ENCODE measurements at places on chromosomes 4 and X. TPM values are rescaled to one million over a fixed set of nuclear protein-coding genes. Genes with fewer than 3 reads are reported as not detected.

- peak; percentile 85 for DNase-seq
Measured at GRCh38 chrX:41009850-41010846, 75.1 kb upstream of the USP9X start.

GRCh38 chrX:109624641-109625616 lies at the start of gene KCNE5:
Gene KCNE5, minus strand, starts transcription at chrX:109625172. Its CDS starts 152 bp downstream, at chrX:109625020.
- DNase-seq = peak; percentile 45

SOWAHB gene
- not detected for total RNA-seq

DNA sequence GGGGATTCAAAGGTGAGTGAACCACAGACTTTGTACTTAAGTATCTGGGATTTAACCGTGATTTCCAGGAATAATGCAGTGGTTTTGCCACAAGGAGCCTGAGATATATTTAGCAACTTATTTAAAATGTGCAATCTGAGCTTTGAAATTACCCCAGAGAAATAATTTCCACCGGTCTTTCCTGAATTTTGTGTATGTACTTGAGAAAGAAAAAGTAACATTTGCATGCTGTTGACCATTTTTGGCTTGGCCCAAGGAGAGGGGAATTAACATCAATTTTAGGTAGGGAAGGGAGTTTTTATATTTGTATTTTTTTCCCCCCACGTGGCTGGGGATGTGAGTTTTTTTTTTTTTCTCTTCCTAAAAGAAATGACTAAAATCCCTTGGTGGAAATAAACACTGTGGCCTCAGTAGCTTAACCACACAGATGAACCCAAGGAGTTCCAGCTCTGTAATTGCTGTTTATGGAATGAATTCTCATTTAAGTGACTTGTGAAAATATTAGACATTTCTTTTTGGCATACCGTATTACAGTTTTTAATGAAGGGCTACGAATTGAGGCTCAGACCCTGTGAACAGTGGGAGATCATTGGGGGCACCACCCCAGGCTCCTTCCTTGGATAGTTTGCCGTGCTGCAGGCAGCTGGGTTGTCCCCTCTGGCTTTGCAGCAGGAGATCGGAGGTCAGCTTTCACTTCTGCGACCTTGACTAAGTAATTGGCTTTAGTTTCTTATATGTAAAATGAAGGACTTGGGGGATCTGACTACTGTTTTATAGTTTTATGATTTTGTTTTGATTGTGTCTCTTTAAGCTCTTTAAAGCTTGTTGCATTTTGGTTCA lies 116.1 kb downstream of the ARHGAP10 start:
- DNase-seq = no peak

DNA sequence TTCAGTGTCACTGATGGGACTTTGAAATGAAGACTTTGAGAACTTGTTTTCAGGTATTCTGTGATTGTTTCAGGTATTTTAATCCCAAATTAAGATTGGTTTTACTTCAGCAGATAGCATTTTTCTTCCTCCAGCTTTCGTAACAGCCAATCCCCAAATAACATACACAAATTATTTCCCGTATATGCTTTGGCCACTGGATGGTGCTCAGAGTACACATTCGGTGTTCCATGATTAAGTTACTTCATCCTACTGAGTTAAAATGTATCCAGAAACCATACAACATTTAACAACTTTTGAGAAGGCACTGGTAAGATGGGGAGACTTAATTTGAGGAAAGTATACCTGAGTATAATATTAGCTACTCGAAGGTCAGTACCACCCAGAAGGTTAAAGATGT lies 233.4 kb upstream of the FAM47A start:
- no peak for DNase-seq

- no peak for DNase-seq
Measured at GRCh38 chr4:99629962-99630554, 27.6 kb downstream of the C4orf54 start.

DNA sequence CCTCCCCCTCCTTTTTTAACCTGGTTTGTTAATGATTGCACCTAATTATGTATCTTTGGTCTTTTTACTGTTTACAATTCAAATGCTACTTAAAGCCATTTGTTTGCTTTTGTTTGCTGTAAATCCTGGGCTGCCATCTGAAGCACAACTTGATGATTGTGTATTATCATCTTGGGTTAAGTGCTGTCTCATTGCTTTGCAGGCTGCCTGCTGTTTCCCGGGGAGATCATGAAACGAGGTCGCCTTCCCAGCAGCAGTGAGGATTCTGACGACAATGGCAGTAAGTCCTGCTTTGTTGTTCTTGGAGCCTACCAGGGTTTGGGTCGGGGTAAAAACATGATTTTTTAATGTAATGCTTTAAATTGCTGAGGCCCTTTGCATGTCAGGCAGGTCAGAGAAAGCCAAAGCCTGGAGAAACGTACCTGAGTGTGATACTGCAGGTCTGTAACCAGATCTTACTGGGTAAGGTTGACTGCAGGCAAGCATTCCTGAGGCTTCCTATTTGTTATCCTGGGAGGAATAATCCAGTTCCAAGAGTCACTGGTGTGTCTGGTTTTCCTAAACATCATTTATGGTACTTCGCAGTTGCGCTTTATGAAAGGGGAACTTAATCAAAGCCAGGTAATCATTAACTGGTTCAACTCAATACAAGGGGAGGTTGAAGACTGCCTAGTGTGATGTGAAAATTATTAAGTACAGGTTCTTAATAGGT lies 22.2 kb downstream of the JADE1 start:
- DNase-seq = no peak

DNA sequence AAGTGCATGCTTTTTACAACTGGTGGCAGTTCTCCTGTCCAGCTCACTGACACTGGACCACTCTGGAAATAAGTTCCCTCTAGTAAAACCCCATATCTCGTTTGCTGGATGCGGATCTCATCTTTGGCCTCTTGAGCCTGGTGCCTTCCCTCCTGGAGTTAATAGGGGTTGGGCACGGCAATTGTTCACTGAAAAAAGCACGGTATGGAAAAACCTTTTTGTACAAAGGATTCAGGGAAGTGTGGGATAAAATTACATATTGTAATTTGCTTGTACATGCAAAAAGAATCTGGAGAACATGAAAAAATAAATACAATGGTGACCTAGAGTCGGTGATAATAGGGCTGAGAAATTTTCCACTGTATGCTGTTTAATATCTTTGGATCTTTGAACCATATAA lies 30.6 kb downstream of the TBC1D9 start:
- DNase-seq = no peak

GRCh38 chr4:153393397-153393796 lies 48.9 kb downstream of the MND1 start:
- peak; percentile 22 for DNase-seq

DNA sequence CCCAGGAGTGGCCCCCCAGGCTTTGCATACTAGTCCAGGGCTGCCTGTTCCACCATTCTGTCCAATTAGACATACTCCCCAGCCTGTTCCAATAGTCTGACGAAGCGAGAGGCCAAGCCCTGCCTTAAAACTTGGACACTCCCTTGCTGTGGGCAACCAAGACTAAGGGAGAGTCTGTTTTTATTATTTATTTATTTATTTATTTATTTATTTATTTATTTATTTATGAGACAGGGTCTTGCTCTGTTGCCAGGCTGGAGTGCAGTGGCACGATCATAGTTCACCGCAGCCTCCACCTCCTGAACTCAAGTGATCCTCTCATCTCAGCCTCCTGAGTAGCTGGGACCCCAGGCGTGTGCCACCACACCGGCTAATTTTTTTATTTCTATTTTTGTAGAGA lies 6.6 kb downstream of the KIT start:
- no peak for DNase-seq

- DNase-seq = no peak
Measured at GRCh38 chr4:148182230-148182911, 259.8 kb downstream of the NR3C2 start.

PNMA6A gene
- 2.0 TPM for total RNA-seq

SAGE1 gene
- not detected for total RNA-seq

DNA sequence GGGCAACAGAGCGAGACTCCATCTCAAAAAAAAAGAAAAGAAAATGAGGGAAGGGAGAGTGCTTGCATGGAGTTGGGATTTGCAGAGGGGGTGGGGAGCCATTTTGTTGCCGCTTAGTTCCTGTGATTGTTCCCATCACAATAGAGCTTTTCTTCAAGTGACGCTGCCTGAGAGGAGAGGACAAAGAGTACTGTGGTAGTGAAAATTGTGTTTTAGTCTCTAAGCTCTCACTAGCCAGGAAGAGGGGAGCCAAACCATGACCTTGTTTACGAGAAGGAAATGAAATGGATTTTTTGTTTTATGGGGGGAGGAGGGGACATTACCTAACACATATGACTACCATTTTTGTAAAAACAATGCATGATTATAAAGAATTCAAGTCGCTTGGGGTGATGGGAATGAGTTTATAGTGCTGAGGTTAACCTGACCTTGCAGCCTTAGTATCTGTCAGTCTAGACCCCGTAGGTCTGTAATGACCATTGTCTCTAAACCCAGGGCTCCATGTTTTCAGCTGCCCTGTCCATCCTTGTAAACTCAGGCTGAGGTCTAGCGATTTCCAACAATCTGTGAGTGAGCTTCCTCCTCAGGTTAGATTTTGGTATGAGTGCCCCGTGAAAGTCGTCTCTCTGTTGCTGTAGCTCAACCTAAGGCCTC lies 18.8 kb downstream of the SRD5A3 start:
- no peak for DNase-seq

GRCh38 chr4:147740176-147740575 lies 8.3 kb downstream of the ARHGAP10 start:
- no peak for DNase-seq

PDGFRA gene
- 71.8 TPM for total RNA-seq

DNA sequence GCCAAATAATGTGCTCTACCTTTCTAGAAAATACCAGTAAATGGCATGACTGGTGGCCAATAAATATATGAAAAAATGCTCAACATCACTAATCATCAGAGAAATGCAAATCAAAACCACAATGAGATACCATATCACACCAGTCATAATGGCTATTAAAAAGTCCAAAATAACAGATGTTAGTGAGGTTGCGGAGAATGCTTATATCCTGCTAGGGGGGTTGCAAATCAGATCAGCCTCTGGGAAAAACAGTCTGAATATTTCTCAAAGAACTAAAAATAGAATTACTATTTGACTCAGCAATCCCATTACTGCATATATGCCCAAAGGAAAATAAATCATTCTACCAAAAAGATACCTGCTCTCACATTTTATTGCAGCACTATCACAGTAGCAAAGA lies 115.1 kb downstream of the RASGEF1B start:
- DNase-seq = no peak

GRCh38 chr4:26074712-26075430 lies 160.9 kb downstream of the SMIM20 start:
- no peak for DNase-seq

HELT gene
- not detected for total RNA-seq

DNA sequence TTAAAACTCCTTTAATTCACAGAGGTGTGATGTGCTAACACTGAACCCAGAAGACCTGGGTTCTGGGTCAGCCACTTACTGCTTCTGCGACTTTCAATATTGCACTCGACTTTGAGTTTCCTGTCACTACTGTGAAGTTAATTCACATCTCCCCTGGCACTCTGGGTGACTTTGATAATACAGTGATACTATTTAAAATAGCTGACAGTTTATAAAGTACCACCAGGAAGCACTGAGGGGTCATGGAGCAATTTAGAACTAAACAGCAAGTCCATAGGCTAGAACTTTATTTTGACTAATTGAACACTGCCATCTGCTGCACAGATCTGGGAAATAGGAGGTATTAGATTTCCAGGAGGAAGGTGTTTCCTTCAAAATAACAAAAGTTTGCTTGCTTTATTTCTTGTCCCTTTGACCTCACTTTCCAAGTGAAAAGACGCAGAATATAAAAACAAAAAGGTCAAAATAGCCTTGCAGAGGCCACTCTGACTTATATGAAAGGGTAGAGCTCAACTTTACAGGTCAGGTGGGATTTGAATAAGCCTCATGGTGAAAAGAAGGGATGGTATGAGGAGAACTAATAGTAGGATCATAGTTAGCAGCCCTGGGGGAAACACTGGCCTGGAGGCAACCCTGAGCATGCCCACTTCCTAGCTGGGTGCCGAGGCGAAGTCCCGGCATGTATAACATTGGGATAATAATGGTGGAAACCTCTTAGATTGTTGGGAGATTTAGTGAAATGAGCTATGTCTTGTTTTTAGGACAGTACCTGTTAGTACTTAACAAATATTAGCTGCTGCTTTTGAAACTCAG lies 53.4 kb downstream of the ZNF518B start:
- DNase-seq = no peak

DNA sequence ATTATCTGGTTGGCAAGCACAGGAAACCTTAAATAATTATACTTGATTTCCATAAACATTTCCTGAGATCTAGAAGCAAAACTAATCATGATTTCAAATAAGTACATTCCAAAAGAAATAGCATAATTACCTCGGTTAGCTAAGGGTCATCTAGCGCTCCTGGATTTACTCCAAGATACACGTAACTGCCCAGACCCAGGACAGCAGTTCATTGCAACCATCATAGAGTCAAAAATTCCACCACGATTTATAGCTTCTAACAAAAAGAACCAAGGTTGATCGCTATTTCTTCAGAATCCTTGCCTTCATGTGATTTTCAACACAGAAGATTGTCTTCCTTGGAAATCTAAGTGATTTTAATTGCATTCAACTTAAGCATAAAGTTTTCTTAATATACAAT lies 1235.5 kb upstream of the TENM3 start:
- no peak for DNase-seq

DNA sequence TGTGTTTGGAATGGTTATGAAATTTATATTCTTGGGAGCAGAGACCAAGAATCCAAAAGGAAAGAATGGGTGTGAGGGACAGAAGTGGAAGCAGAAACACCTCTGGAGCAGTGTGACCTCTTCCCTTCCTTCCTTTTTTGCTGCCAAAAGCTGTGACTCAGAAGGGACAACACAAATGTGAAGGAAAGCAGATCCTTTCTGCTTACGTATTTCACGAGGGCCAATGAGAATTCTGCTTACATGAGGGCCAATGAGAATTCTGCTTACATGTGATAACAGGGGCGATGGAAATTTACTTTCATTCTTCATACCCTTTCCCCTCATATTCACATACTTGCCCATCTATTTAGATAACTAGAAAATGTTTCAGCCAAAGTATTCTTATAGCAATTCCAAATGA lies 404.6 kb downstream of the PRDM5 start:
- DNase-seq = no peak

IDH3G gene
- total RNA-seq = 66.0 TPM

GRCh38 chr4:98638661-98639060 lies 19.8 kb downstream of the TSPAN5 start:
- no peak for DNase-seq

Data from right cardiac atrium (tissue), 5 donors.